ENCODE measurements at places on chromosomes 4 and X. TPM values are rescaled to one million over a fixed set of nuclear protein-coding genes. Genes with fewer than 3 reads are reported as not detected.

DNA sequence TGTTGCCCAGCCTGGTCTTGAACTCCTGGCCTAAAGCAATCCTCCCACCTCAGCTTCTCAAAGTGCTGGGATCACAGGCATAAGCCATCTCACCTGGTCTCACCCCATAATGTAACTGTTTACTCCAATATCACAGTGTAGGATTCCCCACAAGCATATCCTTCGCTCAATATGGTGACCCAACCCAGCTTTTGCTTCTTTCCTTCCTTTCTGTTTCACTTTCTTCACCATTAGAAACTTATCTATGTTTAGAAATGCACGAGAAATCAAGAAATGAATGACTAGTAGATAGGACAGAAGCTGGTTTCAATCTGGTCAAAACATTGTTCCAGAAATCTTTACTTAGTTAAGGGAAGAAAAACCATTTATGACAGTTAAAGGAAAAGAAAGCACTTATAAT is 18.9 kb downstream of the TSPAN5 start:
- DNase-seq = no peak

- no peak for DNase-seq
Observed at GRCh38 chr4:98470831-98471230, 187.6 kb downstream of the TSPAN5 start.

- no peak for DNase-seq
Observed at GRCh38 chr4:105808750-105809041, 86.6 kb upstream of the NPNT start.

THOC2 gene
- polyA plus RNA-seq = 96.7 TPM

GRCh38 chr4:87250294-87250693 is 29.9 kb upstream of the KLHL8 start:
- DNase-seq = no peak

PNCK gene
- 13.3 TPM for polyA plus RNA-seq

DNA sequence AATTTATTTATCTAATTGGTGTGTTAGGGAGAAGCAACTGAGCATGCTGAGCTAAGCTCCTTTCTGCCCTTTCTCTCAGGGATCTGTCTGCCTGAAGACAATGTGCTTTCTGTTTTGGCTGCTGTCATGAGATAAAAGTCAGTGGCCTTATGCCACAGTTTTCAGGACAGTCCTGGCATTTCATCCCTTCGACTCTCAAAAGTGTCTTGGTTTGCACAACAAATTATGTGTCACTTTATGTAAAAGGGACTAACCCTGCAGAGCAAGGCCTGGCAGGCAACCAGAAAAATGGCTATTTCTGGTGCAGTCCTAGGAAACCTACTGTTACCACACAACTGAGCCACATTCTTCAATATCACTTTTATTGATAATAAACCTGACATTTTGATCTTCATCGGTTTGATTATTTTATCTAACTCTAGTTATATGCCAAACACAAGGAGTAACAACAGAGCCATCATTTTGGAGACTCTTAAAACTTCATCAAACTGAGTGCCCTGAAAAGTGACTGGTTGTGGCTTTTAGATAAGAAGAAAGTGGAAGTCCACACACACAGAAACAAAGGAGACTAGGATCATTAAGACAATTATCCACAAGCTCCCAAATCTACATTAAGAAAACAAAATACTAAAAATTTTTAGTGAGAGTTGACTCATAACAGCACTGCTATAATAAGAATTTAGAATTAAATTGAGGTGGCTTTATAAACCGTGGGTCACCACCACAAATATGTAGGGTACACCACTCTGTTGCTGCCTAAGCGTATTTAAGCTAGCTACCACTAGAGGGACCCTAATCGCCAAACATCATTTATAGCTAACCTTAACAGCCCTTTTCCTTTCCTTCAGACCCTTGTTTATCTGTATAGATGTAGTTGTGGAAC is 95.9 kb upstream of the PTPN13 start:
- DNase-seq = peak; percentile 52

DNA sequence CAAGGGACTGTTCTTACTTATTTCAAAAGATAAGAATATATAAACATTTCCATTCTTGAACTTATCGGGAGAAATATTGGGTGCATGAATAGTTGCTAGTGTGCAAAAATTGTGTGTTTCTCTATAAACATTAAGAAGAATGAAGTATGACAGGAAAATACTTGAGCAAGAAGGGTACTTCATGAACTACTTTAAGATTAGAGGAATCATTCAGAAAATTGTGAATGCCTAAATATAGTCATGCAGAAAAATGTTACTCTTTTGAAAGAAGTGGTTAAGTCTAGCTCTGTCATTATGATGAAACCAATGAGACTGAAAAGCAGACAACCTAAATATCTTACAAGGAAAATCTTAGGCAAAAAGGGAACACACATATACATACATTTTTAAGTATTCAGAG is 207.8 kb upstream of the PCDH18 start:
- DNase-seq = no peak

DNA sequence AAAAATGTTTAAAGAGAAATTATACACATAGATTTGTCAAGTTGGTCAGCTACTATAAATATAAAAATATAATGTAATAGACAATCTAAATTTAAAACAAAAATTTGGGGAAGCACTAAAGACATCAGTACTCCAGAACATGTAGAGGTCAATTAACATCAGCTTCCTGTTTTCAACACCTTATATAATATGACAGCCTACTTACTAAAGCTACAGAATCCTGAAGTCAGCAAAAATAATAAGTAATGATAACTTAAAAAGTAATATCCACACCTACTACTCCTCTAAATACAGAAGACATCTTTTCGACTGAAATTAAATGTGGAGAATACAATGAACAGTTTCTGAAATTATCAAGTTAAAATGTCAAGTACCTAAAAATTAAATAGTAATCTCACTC is 118.6 kb downstream of the LRBA start:
- no peak for DNase-seq

GRCh38 chrX:94560930-94561329 is 886.9 kb downstream of the FAM133A start:
- DNase-seq = no peak

SHROOM4 gene
- 13.9 TPM for polyA plus RNA-seq

GRCh38 chrX:3712870-3713224 is 602 bp downstream of the PRKX start:
- no peak for DNase-seq

- no peak for DNase-seq
Observed at GRCh38 chr4:8437281-8437680, 3.2 kb downstream of the ACOX3 start.

DNA sequence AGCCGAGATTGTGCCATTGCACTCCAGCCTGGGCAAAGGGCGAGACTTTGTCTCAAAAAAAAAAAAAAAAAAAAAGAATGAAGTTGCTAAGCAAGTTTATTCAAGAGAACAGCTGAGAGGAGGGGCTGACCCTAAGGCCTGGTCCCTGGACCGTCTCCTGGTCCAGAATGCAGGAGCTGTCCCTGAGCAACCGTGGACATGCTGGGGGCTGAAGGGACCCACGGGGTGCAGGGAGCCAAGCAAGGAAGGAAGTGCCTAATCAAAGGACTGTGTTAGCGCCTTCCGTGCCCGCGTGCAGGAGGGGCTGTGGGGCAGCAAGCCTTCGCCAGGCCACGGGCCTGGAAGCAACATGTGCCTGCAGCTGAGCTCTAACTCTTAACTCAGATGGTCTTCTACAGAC is 39.1 kb upstream of the CDKN2AIP start:
- no peak for DNase-seq

- DNase-seq = no peak
Observed at GRCh38 chr4:180099957-180100356, 2143.2 kb upstream of the TENM3 start.

DNA sequence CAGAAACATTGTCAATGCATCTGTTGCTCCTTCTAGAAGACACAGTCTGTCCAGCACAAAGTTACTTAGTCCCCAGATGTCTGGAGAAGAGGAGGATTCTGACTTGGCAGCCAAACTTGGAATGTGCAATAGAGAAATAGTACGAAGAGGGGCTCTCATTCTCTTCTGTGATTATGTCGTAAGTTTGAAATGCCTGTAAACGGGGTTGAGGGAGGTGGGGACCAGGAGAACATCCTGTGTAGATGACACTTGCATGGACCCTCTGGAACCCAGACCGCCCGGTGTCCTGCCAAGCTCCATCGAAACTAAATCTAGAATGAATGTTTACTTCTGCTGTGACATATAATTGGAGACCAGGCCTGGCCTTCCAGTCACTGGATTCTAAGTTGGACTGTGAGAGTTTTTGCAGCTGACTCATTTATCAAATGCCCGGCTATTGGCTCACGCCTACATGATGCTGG is 45.0 kb upstream of the MSANTD1 start:
- no peak for DNase-seq

GRCh38 chrX:15973946-15974345 is 119.3 kb upstream of the AP1S2 start:
- no peak for DNase-seq

GRCh38 chr4:2451036-2451520 is 17.8 kb upstream of the RNF4 start:
- no peak for DNase-seq

GRCh38 chr4:119204916-119205315 is 7.6 kb upstream of the USP53 start:
- no peak for DNase-seq

DNA sequence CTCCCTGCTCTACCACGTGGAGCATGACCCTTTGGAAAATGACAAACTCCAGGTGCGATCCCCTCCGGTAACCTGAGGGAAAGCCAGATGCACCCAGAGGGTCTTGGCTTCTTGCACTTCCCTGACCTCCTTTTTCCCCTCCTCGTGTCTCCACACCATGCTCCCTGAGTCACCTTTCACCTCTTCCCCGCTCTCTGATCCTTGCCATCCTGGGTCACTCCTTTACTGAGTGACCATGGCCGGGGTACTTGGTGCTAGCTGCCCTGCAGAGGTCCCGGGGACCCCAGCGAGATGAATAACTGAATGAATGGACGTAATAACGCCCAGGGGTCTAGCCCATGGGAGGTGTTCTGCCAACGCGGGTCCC is 401 bp upstream of the ZFP92 start:
- no peak for DNase-seq

GRCh38 chrX:69287095-69287494 is 121.8 kb upstream of the PJA1 start:
- no peak for DNase-seq

GRCh38 chr4:71184195-71184781 is 154.5 kb upstream of the SLC4A4 start:
- DNase-seq = peak; percentile 55

DNA sequence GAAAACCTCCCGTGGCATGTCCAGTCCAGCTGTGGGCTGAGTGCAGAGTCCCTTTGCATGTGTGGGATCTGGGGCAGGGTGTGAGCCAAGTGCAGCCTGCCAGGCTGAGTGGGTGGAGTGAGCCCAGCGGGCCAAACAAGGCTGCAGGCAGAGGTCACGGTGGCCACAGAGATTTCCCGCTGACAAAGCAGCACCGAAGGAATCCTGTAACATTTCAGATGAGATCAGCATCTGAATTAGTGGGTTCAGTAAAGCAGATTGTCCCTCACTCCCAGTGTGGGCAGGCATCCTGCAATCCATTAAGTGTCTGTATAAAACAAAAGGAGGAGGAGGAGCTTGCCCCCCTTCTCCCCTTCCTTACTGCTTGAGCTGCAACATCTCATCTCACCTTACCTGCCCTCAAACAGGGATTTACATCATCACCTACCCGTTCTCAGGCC is 324.4 kb downstream of the FAT4 start:
- no peak for DNase-seq

OPHN1 gene
- 8.5 TPM for polyA plus RNA-seq

DNA sequence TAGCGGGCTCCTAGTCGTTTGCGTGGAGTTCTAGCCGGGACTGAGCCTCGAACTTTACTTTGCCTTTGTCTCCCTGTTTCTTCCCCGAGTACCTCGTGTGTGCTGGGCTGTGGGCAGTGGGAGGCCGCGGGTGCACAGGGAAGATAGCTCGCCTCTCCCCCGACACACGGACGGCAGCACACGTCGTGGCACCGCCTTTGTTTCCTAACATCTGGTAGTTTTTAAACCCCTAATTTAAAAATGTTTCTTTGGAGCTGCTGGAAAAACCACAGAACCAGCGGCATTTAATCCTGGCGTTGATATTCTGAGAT is 866 bp downstream of the RBM46 start:
- no peak for DNase-seq

CT45A2 gene
- polyA plus RNA-seq = not detected

PHEX gene
- polyA plus RNA-seq = 0.32 TPM

DNA sequence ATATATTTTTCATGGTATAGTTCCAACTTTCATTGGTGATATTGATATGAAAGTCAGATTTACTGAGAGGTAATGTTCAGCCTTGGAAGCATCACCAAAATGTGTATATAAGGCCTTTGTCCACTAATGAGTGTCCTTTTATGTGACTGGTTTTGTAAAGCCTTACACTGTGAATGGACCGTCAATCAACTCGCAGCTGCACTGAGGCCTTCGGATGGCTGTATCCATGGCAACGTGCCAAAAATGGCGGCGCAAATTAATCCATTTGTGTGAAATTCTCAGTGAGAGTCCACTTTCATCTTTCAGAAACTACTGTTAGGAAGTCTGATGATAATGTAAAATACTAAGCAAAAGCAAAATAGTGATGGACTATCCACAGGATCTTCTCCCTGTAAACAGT is 131.7 kb downstream of the SPCS3 start:
- no peak for DNase-seq

JADE1 gene
- polyA plus RNA-seq = 51.2 TPM

DNA sequence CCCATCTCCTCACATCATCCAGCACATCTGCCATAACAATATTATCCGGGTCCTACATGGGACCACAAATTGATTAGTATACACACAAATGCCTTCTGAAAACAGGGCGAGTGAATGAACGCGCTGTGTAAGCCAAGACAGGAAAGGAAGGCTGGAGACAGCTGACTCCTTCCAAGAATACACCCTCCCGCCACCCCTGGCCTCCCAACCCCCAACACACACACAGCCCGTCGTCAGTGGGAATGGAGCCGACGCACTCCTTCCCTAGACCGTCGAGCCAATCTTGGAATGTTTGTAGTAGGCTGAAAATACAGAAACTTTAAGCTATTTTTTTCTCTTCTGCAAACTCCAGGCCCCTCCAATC is 319 bp upstream of the MAGEH1 start:
- no peak for DNase-seq

TMEM33 gene
- polyA plus RNA-seq = 48.8 TPM

GRCh38 chrX:17009856-17010625 is 63.6 kb downstream of the REPS2 start:
- DNase-seq = no peak

DIPK2B gene
- 8.3 TPM for polyA plus RNA-seq

DNA sequence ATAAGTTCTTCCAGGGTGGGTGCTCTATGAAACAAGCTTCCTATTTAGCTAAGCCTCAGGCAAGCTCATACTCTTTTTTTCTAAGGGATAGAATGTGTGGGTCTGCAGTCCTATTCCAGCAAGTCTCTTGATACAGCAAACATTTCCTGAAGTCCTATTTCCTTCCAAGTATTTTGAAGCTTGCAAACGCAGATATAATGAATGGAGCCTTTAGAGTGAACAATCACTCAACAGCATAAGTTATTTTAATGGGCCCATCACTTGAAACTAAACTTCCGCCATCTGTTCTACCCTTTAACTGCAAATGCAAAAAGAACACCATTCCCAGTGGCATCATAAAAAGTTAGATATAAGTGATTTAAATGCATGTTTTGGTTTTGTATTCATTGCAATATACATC is 108.3 kb upstream of the TAPT1 start:
- DNase-seq = peak; percentile 41

DNA sequence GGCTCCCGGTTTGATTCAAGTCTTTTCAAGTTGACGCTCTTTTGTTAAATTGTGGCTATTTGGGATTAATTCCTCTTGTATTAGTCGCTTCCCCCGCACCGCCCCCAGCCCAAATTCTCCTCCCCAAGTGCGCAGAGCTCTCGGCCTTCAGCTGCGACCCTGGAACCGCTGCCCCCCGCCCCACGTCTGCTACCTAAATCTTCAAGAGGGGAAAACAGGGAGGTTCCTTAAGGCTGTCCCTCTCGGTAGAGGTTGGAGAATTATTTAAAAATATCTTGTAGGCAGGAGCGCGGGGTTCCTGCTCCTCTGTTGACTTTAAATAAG is 860 bp upstream of the RPS6KA3 start:
- DNase-seq = peak; percentile 0

Data from left renal cortex interstitium (tissue), 4 donors.